ENCODE measurements at places on chromosomes 13 and 19. TPM values are rescaled to one million over a fixed set of nuclear protein-coding genes. Genes with fewer than 3 reads are reported as not detected.

DNA sequence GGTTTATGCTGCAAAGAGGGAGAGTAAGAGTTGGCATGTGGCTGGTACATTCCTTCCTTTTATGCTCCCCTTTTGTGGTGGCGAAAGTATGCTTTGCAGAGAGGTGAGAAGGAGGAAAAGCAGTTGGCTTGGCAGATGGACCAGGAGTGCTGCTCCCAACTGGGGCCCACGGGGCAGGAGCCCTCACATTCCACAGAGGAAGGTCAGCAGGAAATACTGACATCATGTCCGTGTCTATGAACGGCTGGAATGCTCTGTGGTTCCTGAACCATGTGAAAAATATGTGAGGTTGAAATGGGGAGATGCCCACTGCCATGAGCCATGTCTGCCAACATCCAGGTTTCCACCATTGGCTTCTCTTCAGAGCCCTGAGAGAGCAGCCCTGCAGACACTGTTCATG lies 33.3 kb upstream of the GAS6 start:
- no peaks in the 10 kb centered on the region for H3K36me3 ChIP-seq
- no peak for ATAC-seq
- peaks cover 15% of the 10 kb centered on the region for H3K27me3 ChIP-seq
- no peak overlapping the region for H3K27ac ChIP-seq
- no peak overlapping the region for H3K4me3 ChIP-seq
- H3K4me1 ChIP-seq = no peaks in the 10 kb centered on the region

- peaks cover 23% of the 10 kb centered on the region for H3K4me1 ChIP-seq
- no peaks in the 10 kb centered on the region for H3K27me3 ChIP-seq
- peak overlapping the region; percentile 29 for H3K27ac ChIP-seq
- no peak for ATAC-seq
Observed at GRCh38 chr19:41877916-41878905, 1.1 kb downstream of the CD79A start.

DNA sequence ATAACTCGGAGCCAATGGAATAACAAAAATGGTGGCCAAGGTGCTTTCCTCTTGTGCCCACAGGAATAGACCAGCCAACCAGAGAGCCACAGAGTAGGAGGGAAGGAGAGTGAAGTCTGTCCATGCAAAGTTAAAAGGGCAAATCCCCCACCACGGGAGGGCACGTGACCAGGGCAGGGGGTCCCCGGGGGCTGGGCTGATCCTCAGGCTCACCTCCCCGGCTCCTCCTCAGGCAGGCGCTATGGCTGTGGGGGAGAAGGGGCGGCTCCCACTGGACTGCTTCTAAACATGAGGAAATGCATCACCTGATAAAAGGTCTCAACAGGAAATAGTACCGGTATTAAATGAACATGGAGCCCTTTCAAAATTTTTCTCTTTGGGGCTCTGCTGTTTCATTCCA lies 73.2 kb upstream of the SLC15A1 start:
- no peak for ATAC-seq
- peaks cover 93% of the 10 kb centered on the region for H3K36me3 ChIP-seq
- peaks cover 4% of the 10 kb centered on the region for H3K4me1 ChIP-seq
- H3K27ac ChIP-seq = no peak overlapping the region
- no peak overlapping the region for H3K4me3 ChIP-seq

DNA sequence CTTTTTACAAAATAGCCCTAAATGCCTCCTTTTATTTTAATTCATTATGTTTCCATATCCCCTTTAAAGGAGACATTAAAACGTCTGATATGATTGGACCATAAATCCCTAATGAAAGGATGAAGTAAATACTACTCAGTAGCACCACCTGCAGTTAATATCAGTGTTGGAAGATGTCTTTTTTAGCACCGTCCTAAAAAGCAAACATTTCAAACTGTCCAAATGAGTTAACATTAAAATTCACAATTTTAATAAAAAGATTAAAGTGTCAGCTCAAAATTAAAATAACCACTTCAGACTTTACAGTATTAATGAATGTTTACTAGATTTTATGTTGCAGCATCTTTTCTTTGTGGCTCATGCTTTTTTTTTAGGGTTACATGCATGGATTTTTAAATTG lies 12.3 kb downstream of the ZNF507 start:
- H3K36me3 ChIP-seq = peaks cover 100% of the 10 kb centered on the region
- no peak overlapping the region for H3K4me3 ChIP-seq
- H3K4me1 ChIP-seq = peaks cover 11% of the 10 kb centered on the region
- ATAC-seq = no peak
- H3K27ac ChIP-seq = no peak overlapping the region

DNA sequence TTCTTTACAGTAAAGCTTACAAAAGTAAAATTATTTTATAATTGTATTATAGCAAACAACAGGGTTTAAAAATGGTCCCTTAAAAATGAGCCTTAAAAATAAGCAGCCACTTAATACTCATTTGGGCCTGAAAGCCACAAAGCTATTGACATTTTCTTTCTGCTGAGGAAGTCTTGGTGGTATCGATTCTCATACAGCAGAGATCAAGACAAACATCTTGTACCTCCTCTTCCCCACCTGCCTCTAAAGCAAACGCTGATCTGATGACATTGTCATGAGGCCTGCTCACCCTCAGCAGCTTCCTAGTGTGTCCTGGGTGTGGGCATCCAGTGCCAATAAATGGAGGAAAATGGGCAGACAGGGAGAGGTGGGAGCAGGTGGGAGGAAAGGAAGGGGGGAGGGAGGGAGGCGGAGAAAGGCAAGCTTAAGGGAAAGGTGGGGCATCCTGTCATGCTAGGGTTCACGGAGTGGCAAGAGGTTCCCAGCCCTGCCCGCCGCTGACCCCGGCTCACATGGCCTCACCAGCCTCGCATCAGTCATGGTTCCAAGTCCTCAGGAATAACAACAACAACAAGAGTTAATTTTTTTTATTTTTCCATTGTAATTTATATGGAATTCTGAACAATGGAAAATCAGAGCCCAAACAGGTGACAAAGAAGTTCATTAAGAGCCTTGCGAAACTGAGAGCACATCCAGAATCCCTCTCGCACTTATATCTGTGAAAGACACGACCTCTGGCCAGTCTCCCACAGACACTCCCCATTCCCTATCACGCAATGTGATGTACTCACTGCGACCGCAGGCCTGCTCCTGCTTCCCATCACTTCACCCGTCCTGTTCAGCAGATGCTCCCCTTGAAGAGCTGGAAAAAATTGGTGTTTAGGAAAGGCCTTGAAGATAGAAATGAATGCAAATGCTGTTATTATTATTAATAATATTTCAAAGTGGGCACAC lies 15.1 kb upstream of the ATP11A start:
- H3K4me3 ChIP-seq = peak overlapping the region; percentile 17
- peak; percentile 60 for ATAC-seq
- no peak overlapping the region for H3K27ac ChIP-seq

DNA sequence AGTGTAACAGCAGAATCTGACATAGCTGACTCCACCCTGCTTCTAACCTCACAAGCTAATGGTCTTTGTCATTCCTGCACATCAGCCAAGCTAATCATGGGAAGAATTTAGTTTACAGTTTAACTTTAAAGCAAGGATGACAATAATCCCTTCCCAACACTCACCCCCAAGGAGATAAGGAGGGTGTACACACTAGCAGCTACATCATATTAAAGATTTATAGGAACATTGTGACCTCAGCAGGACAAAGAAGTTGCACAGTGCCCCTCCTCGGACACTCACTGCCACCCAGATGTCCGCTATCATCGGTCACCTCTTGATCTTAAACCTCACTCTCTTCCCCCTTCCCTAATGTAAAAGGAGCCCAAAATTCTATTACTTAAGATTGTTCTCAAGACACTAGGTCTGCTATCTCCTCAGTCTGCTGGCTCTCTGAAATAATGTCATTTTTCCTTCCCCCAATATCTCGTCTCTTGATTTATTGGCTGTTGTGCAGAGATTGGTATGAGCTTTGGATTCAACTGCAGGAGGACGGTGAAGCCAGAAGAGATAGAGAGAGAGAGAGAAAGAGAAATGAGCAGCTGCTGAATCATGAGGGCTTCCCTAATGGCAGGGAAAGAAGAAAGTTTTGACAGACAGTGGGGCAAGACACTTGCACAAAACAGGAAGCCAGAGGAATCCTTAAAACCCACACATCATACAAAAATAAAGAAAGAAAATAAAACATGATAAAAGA lies 17.5 kb upstream of the FFAR2 start:
- H3K36me3 ChIP-seq = no peaks in the 10 kb centered on the region
- ATAC-seq = no peak
- peaks cover 8% of the 10 kb centered on the region for H3K4me1 ChIP-seq
- H3K27ac ChIP-seq = no peak overlapping the region

DNA sequence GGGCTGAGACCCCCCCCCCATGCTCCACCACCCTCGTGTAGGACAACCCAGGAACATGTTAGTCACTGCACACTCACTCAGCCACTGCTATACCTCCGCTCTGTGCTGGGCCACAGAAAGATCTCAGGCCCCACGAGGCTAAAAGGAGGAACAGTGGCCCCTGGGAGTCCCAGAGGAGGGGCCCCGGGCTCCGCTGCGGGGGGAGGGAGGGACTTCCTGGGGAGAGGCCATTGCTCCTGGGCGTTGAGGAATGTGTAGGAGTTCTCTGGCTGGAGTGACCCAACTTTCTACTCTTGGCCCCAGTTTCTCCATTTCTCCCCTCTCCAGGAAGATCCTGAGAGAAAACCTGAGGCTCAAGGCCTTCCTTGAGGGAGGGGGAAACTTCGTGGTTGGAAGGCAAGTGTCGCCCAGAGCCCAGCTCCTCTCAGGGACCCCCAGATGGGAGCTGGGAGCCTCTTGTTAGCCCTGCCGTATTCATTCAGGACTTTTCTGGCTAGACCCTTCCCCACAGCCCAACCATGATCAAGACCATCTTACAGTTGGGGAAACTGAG lies 13.6 kb downstream of the ONECUT3 start:
- H3K27me3 ChIP-seq = peaks cover 45% of the 10 kb centered on the region

GRCh38 chr19:46429999-46430398 lies 1.3 kb upstream of the PNMA8C start:
- no peaks in the 10 kb centered on the region for H3K36me3 ChIP-seq
- H3K27me3 ChIP-seq = peaks cover 61% of the 10 kb centered on the region
- H3K27ac ChIP-seq = no peak overlapping the region
- H3K4me3 ChIP-seq = no peak overlapping the region
- ATAC-seq = no peak

GRCh38 chr13:34361560-34361959 lies 543.6 kb downstream of the RFC3 start:
- ATAC-seq = no peak
- H3K27me3 ChIP-seq = no peaks in the 10 kb centered on the region
- no peak overlapping the region for H3K27ac ChIP-seq
- H3K4me1 ChIP-seq = no peaks in the 10 kb centered on the region
- no peak overlapping the region for H3K4me3 ChIP-seq

- peak overlapping the region; percentile 93 for H3K27ac ChIP-seq
- peaks cover 40% of the 10 kb centered on the region for H3K36me3 ChIP-seq
- H3K27me3 ChIP-seq = no peaks in the 10 kb centered on the region
- H3K4me3 ChIP-seq = peak overlapping the region; percentile 89
- H3K4me1 ChIP-seq = peaks cover 8% of the 10 kb centered on the region
Observed at GRCh38 chr19:9323557-9323918, 441 bp upstream of the ZNF559 start.

DNA sequence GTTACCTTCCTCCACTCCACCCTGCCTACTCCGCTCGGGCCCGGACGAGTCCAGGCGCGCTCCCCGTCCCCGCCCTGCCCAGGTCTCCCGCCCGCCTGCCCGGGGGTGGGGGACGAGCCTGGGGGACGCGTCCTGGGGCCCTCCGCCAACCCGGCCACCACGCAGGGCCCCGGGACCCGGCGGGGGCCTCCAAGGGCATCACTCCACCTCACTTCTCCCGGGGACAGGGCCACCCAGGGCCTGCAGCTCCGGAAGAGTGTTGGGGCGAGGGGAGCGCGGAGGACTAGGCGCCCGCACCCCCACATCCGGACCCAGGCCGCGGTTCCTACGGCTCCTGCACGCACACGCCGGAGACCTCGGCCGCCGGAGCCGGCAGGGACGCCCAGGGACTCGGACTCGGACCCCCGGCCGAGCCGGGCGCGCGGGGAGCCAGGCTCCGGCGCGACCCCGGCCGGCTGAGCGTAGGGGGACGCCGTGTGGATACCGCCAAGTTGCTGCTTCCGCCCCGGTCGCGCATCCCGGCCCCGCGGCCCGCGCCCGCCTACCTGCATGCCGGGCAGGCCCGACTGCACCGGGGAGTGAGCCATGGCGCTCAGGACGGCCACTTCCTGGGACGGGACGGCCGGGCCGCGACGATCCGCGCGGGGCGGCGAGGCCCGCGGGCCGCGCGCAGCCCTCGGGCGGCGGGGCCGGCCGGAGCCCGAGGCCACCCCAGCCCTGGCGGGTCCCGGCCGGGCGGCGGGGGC lies 534 bp downstream of the STK24 start:
- peak overlapping the region; percentile 90 for H3K4me3 ChIP-seq
- H3K27ac ChIP-seq = peak overlapping the region; percentile 90
- ATAC-seq = peak; percentile 19
- H3K27me3 ChIP-seq = no peaks in the 10 kb centered on the region

DNA sequence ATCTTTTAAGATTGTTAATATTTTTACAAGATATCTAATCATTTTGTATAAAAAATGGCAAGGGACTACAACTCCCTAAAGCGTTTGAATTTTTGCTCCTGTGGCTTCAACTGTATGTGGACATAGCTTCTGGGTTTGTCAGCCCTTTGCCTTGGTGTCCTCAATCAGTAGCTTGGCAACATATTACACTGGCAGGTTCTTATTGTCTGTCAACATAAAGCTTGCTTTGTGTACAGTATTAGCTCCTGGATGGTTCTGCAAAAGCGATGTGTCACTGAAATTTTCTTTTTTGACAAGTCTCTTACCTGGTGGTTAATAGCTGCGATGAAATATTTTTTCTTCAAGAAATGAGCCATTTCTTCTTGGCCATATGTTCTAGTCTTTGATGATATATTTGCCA lies 190.0 kb downstream of the HS6ST3 start:
- ATAC-seq = no peak
- no peaks in the 10 kb centered on the region for H3K4me1 ChIP-seq
- H3K4me3 ChIP-seq = no peak overlapping the region
- no peaks in the 10 kb centered on the region for H3K36me3 ChIP-seq

The SLAIN1 gene
- total RNA-seq = 34.4 TPM

The NLRP11 gene
- not detected for total RNA-seq

The C3 gene
- total RNA-seq = 4.3 TPM

The PROZ gene
- total RNA-seq = 0.39 TPM

The GRIK5 gene
- total RNA-seq = 0.37 TPM

The AMH gene
- total RNA-seq = 6.1 TPM

The FUT6 gene
- not detected for total RNA-seq

The CACNG8 gene
- not detected for total RNA-seq
